ENCODE measurements at places on chromosomes 4 and X.

GRCh38 chr4:158313566-158313965 lies 103.3 kb downstream of the TMEM144 start:
- DNase-seq = no peak

DNA sequence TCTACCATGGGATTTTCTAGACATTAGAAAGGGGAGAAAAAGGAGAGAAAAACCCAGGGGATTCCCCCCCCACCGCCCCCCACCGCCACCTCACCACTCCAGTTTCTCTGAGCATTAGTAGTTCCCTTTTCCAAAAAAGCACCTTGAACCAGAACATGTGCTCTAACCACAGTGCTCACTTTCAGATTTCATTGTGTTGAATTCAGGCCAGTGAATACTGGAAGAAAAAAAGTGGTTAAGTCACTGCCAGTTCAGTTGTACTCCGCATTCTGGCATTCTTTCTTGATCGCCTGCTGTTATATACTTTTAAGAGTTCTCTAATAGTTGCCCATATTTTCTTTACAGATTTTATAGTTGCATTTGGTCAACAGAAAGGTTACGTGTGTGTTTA lies 40.9 kb downstream of the JADE3 start:
- no peak for DNase-seq

DNA sequence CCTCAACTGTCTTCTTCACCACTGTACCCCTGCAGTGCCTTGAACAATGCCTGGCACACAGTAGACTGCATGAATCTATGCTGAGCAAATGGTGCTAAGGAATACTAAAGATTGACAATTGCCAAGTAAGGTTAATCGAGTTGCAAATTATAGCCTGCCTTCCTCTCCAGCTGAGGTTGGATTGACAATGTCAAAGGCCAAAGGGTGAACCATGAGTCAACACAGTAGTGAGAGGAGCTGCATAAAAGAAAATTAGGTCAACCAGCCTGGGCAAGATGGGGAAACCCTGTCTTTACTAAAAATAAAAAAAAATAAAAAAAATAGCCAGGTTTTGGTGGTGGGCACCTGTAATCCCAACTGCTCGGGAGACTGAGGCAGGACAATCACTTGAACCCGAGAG lies 97.1 kb upstream of the BMPR1B start:
- no peak for DNase-seq

DNA sequence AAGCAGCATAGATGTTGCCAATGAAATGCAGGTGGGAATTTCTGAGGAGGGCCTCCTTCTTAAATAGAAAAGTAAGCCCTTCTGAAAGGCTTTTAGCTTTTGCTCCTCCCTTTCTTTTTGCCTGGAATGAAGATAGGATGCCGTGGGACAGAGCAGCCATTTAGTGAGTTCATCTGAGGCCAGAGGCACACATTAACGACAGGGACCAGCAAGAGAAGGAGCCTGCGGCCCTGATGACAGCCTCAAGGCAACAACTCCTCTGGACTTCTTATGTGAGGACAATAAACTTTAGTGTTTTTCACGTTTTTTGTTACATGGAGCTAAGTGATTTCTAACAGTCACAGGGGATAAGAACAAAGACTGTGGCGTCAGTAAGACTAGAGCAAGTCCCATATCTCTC lies 1.1 kb upstream of the BDH2 start:
- no peak for DNase-seq

GRCh38 chr4:108902769-108903168 lies 139.9 kb upstream of the ETNPPL start:
- DNase-seq = no peak

DNA sequence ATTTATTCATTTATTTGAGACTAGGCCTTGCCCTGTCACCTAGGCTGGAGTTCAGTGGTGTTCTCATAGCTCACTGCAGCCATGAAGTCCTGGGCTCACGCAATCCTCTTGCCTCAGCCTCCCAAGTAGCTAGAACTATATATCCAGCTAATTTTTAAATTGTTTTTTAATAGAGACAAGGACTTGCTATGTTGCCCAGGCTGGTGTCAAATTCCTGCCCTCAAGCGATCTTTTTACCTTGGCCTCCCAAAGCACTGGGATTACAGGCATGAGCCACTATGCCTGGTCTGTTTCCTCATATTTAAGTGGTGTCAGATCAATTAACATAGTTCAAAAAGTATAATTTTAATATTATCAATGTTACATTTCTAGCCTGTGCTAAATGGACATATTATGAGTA lies 68.5 kb downstream of the AFF1 start:
- no peak for DNase-seq

GRCh38 chr4:73676861-73677323 lies 56.7 kb upstream of the RASSF6 start:
- no peak for DNase-seq

- peak; percentile 80 for DNase-seq
These were observed 31.6 kb upstream of the IRAK1 start for GRCh38 chrX:154051201-154051810.

- DNase-seq = peak; percentile 62
These were observed 115.7 kb upstream of the ZXDA start for GRCh38 chrX:58025979-58026378.

DNA sequence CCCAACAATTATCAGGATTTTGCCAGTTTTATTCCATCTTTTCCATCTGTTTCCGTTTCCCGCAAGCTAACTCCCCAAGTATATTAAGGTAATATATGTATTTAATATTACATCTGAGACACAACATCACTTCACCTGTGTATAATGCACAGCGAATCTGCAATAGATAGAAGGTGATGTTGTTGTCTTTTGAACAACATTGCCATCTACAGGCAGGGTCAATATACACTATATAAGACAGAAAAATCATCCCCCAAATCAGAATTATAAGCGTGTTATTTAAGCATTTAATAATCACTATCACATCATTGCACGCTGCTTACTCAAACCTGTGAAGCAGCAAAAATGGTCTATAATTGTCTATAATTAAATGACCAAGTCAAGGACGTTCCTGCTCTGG lies 1115.5 kb downstream of the NLGN4X start:
- DNase-seq = peak; percentile 59

GRCh38 chr4:119683518-119683917 lies 54.9 kb upstream of the PDE5A start:
- no peak for DNase-seq
